Stimulated activated CD4-positive, alpha-beta T cell treated with anti-CD3 and anti-CD28 coated beads, Interleukin-1b, Interleukin-23, amount 100 ng/mL, for 1 hour (primary cell): ENCODE measurements at places on chromosomes 7 and 10.

- no peak for DNase-seq
Measured at GRCh38 chr10:84605802-84606201, 277.4 kb downstream of the CCSER2 start.

DNA sequence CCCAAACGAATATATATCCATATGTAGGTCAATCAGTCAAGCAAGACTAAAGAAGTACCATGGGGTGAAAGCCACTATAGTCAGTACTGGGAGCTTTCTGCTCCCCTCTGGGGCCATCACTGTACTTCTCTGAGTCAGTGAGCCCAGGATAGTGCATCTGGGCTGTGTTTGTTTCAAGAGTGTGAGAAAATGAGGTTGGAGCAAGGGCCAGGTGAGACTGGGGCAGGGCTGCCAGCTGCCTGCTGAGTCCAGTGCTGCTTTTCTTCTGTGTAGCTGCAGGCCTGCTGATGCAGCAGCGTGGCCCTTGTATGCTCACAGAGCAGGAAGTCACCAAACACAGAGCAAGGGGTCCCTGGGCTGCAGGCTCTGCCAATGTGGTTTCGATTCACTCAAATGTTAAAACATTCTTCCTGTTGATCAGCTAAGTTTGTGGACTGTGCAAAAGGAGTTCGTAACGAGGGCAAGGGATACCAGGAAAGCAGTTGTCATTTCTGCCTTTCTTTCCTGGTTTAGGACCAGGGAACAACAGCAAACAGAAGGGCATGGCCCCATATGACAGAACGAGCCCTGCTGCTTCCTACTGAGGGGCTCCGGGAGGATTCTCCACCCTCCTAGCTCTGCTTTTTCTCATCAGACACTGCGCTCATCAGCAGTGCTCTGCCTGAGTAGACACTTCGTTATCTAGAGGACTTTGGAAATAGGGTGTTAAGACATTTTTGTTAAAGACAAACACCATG, 65.4 kb upstream of the TNS3 start:
- DNase-seq, result no peak

GRCh38 chr10:73641328-73642060, at the start of gene MYOZ1:
Gene MYOZ1 (minus strand): TSS chr10:73641474. CDS start chr10:73640017, 1,457 bp downstream.
- DNase-seq, result no peak

DNA sequence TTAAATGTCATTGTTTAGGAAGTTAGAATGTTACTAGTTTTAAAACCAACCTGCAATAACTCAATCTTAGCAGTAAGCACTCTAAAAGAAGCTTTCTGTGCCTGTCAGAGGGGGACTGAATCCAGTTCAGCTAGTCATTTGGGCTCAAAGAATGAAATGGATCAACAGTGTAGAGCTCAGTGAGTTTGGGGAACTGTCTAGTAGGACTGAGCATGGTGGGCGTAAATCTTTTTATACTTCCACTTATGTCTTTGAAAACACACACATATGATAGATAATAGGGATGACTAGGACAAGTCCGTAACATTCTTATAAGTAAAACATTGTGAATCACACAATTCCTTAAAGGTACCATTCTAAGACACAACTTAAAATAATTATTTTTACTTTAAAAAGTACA, 11.5 kb downstream of the GSAP start:
- DNase-seq, result no peak

DNA sequence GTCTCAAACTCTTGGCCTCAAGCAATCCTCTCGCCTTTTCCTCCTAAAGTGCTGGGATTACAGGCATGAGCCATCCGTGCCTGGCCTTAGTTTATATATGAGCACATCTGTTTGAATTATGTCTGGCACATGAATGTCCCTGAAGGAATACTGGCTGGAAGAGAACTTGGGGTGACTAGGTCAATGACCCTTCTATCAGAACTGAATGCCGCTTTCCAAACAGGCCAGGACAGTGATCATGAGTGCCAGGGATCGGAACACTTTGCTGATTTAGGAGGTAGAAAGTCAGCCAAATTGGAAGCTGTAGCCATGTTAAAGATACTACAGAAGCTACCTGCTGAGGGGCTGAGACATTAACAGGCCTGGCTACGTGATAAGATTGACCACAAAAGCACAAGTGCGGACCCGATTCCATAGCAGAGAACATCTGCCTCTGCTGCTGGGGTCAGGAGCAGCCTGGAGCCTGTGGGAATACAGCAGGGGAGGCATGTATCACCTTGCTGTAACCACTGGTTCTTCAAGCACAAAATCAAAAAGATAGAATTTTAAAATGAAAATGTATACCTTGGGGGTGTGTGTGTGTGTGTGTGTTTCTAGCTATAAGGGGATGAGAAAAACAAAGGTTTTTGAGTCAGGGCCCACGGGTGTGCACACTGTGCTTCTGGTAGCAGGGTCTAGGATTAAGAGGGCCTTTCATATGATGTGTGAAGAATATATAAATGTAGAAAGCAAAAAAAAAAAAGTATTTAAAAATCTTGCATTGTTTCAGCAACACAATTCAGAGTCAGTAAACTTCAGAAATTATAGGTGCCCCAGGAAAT, 293.7 kb downstream of the BBS9 start:
- DNase-seq, result no peak

DNA sequence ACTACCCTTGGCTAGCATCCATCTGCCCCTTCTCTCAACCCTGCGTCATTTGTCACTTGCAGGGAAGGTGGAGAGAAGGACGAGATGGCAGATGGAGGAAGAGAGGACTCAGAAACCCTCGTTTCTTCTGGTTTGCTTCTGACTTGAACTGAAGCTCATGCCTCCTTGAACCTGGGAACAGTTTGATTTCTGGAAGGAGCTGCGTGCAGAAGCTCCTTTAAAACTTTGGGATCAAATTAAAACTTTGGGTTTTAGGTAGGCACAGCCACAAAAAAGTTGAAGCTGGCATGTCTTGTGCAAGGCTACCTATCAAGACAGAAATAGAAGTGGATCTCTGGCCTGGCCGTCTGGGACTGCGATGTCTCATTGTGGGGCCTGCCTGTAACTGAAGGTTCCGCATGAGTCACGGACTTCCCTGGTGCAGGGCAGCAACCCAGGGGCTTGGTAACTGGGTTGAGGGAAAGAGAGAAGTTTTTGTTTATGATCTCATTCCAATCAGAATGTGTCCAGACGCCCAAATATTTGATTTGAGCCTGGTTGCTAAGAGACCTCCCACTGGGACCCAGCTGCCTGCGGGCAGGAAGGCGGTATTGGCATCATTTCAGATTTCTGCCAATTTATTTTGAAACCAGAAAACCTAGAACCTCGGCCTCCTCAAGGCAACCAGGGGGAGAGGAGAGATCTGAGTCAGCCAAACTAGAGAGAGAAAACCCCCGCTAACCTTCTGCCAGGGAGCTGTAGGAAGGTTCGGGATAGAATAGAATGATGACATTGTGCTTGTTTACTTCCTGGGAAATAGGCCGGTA, 15.8 kb upstream of the CAMK1D start:
- DNase-seq, result no peak

DNA sequence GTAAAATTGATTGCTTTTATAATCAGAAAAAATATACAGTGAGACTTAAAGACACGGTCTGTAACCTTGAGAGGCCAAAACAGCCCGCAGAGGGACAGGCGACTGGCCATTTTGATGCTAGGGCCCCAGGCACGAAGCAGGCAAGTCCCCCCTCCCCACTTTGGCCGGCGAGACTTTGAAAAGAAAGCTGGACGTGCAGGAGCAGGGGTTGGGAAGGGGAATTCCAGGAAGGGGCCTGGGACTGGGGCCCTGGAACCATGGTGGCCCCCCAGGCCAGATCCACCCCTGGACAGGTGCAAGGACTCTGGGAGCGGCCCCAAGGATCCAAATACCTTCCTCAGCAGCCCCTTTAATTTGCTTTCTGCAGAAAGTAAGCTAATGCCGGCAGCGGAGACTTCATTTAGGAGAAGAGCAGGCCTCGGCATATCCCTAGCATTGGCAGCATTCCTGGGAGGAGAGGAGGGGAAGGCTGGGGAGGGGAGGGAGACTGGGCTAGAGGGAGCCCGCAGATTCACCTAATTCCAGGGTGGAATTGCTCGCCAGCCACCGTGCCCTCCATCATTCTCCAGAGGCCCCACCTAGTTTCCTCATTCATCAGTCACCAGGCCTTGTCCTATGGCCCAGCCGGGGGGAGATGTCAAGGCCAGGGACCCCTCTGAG, 24.9 kb upstream of the TNRC18 start:
- DNase-seq, result no peak

GRCh38 chr7:36986511-36986933, 262.2 kb upstream of the AOAH start:
- DNase-seq, result no peak

DNA sequence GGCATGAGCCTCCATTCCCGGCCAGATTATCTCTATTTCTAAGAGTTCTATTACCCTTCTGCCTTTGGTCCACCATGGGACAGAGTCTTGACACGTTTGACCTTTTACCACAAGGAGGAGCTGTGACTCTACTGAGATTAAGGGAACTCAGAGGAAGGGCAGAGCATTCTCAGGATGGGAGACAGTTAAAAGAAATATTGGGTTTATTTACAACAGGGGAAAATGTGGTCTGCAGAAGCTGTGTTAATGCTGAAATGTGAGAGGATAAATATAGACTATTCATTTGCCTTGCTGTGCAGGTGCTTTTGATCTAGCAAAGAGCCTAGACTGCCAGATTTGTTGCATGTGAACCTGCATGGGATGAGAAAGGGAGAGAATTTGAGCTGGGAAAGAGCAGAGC, 45.8 kb upstream of the PRSS58 start:
- no peak for DNase-seq

DNA sequence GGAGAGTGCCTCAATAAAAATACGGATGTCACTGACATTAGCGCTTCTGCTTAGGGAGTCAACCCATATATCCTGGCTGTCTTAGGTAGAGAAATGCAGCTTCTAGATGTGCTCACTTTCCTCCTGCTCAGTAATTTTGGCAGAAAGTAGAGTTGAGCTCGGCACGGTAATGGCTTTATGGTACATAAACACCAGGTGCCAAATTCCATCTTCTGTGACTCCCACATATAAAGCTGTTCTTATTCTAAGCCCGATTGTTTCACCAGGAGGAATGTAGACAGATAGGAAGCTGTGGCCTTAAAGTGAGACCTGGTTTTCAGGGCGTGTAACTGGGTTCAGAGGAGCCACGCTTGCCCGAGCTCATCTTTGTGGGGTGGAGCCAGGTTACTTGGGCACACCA, 143.7 kb downstream of the CREB5 start:
- DNase-seq, result no peak

- DNase-seq, result no peak
Measured at GRCh38 chr7:94425546-94425945, 30.9 kb downstream of the COL1A2 start.

DNA sequence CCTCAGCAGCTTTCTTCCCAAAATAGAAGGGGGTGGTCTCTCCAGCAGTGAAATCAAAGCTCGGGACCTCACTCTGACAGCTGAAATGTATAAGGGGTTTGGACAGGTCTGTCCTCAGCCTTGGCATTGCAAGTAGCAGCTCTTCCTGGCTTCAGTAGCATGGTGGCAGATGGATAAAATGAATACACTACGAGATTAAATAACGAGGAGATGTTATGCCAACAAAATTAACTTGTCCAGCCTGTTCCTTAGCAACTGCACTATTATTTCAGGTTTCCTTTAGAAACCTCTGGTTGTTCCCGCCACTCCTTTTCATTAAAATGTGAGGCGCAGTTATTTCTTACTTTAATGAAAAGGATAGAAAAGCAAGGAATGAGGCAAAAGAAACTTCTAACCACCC, 24.9 kb downstream of the PRLHR start:
- DNase-seq, result no peak

DNA sequence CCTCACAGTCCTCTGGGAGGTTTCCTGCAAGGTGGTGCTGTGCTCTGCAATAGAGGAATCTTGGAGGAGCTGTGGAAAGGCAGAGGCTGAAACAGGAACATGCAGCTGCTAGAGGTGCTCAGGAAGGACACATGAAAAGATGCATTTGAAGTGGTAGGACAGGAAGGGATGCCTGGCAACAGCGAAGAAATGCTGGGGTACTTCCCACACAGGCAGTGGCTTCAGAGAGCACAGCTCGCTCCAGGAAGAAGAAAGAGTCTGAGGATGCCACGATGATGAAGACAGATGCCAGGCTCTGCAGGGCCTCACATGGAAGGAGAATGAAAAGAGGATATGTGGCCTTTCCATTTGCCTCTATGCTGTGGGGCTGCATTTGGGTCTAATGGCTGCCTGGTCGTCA, 77.0 kb upstream of the TMEM72 start:
- DNase-seq, result no peak

- DNase-seq, result no peak
Measured at GRCh38 chr10:27911539-27911938, 87.3 kb downstream of the ODAD2 start.

DNA sequence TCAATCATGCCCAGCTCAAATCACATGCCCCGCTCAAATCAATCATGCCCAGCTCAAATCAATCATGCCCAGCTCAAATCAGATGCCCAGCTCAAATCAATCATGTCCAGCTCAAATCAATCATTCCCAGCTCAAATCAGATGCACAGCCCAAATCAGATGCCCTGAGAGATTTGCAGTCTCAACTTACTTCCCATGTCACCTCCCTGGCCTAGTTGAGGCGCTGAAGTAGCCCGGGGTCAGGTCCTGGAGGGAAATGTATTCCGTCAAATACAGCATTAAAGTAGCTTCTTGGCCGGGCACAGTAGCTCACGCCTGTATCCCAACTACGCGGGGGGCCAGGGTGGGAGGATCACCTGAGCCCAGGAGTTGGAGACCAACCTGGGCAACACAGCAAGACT, 15.7 kb upstream of the PRKAR1B start:
- DNase-seq, result no peak

- no peak for DNase-seq
Measured at GRCh38 chr7:71661671-71662224, 529.8 kb downstream of the GALNT17 start.

DNA sequence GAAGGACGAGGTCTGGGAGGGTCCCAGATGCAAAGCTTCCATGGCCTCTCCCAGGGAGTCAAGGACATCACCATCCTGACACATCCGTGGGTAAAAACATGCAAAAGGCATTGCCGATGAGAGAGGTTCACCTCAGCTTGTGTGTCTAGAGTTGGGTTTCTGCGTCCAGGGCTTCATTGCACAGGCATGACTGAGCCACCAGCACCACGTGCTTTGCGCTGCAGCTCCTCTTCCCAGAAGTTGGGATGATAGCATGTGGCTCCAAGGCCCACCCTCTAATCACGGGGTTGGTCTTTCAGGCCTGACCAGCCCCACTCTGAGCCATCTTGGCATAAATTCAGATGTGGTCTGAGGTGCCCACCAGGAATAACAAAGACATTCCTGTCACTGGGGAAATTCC, 7.1 kb upstream of the RASGEF1A start:
- no peak for DNase-seq

DNA sequence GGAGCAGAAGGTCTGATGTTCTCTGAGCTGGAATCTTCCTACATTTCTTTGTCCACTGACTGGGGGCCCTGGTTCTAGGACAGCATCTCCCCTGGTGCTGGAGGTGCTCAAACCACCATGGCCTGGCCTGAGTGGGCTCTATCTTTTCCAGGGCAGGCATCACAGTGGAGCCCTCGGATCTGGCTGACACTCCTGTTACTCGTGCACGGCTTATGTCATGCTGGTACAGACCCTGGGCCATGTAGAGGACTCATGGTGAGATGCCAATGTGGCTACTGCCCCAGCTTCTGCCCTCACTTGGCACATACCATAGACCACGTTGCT, 96.0 kb downstream of the HIPK2 start:
- DNase-seq, result no peak

- DNase-seq, result no peak
Measured at GRCh38 chr10:23868121-23868520, 340.8 kb upstream of the KIAA1217 start.

- no peak for DNase-seq
Measured at GRCh38 chr7:151539088-151539671, 19.5 kb upstream of the RHEB start.

GRCh38 chr7:14905764-14906163, 3.2 kb upstream of the DGKB start:
- no peak for DNase-seq

GRCh38 chr10:6721964-6722615, 142.0 kb upstream of the PRKCQ start:
- DNase-seq, result no peak
